ENCODE measurements at places on chromosomes 6 and 20.

- H3K27me3 ChIP-seq: no peaks in the 10 kb centered on the region
- DNase-seq: no peak
- no peaks in the 10 kb centered on the region for H3K36me3 ChIP-seq
- no peak overlapping the region for H3K4me3 ChIP-seq
- H3K4me1 ChIP-seq: peaks cover 24% of the 10 kb centered on the region
Measured at GRCh38 chr6:53439556-53439955, 90.8 kb upstream of the ELOVL5 start.

- H3K4me1 ChIP-seq: no peaks in the 10 kb centered on the region
- H3K4me3 ChIP-seq: no peak overlapping the region
- no peak overlapping the region for H3K27ac ChIP-seq
Measured at GRCh38 chr20:52577696-52578095, 386.1 kb upstream of the ZFP64 start.

DNA sequence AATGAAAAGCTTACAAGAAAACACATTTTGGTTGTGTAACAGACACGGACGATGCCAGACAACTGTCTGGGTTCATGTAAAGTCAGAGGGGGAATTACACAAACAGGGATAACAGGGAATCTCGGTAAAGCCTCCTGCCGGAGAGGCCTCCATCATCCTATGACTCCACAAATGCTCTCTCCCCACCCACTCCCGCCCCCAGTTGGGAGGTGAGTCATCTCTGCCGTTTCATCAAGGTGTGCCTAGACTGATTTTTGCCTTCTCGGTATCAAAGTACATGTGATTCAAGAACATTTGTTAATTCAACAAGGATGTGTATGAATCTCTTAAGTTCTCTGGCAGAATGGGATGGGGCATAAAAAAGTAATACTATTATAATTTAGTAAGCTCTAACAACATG lies 304.9 kb upstream of the PRDM1 start:
- H3K4me1 ChIP-seq: peaks cover 37% of the 10 kb centered on the region
- H3K27me3 ChIP-seq: no peaks in the 10 kb centered on the region
- H3K4me3 ChIP-seq: no peak overlapping the region
- no peaks in the 10 kb centered on the region for H3K36me3 ChIP-seq
- no peak for DNase-seq
- no peak overlapping the region for H3K27ac ChIP-seq

DNA sequence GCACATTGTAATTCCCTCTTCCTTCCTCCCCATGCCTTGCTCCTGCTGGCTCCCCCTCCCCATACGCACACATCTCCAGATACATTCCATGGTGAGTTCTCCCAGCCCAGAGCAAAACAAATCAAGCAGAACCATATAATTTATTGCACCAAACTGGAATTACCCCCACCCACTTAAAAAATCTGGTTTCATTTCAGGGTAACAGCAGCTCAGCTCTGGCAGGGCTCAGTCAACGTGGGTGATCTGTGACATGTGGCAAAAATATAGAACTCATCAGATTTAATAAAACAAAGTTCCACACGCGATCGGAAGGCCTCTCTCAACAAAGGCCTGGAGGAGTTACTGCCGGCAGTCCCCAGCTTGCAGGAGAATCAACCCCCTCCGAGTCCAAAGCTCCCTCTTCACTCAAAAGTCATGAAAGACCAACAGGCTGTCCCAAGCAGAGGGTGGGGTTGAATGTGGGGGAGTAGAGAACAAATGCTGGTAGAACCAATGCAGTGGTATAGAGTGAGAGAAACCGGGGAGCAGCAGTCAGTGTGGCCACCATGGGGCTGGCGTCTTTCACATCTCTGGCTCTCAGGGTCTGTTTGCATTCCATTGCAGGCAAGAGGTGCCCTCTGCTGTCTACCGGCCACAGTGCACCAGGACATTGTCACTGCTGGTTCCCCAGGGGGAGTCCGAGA lies 323.3 kb upstream of the NT5E start:
- no peak overlapping the region for H3K27ac ChIP-seq
- H3K27me3 ChIP-seq: peaks cover 4% of the 10 kb centered on the region

DNA sequence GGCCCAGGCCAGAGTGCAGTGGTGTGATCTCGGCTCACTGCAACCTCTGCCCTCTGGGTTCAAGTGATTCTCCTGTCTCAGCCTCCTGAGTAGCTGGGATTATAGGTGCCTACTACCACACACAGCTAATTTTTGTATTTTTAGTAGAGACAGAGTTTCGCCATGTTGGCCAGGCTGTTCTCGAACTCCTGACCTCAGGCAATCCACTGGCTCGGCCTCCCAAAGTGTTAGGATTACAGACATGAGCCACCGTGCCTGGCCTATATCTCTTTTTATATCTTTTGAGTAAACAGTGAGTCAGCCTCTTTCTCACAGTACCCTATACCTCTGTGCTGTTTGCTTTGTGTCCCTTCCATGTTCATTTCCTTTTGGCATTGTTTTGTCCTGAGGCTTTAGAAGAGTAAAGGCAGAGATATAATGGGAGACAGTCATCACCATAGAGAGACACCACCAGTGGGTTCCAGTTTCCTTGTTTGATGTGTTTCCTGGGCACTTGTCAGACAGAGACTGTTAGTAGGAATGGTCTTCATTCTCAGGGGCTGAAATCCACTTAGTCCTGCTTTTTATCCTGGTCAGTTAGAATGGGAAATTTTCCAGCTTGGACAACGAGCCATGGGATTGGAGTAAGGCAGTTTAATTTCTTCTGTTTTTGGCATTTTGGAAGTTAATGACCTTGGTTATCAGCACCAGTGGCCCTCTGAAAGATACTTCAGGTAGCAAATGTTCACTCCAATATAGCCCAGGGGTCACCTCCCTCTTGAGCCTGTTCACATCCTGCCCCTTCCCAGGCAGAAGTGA lies 32.2 kb upstream of the ASXL1 start:
- H3K27me3 ChIP-seq: no peaks in the 10 kb centered on the region
- no peak overlapping the region for H3K27ac ChIP-seq
- H3K36me3 ChIP-seq: peaks cover 35% of the 10 kb centered on the region
- H3K4me3 ChIP-seq: no peak overlapping the region

DNA sequence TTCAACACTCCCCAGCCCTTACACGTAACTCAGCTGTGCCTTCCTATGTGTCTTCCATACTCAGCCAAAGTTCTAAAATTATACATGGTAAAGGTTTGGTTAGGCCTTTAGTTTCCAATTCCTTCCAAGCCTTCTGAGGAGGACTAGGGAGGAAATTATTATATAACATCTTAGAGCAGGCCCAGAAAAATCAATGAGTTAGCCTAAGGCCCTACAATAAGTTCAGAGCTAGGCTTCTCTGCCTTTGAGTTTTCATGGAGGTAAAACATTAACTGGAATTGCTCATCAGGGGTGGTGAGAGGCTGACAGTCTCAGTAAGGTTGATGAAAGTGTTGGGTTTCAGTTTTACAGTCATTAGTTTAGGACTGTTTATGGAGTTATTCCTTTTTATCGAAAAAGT lies 286.0 kb downstream of the ADGB start:
- H3K36me3 ChIP-seq: no peaks in the 10 kb centered on the region
- no peak for DNase-seq
- no peaks in the 10 kb centered on the region for H3K27me3 ChIP-seq
- H3K27ac ChIP-seq: no peak overlapping the region
- no peaks in the 10 kb centered on the region for H3K4me1 ChIP-seq
- no peak overlapping the region for H3K4me3 ChIP-seq
